ENCODE measurements at places on chromosomes 3 and 15. TPM values are rescaled to one million over a fixed set of nuclear protein-coding genes. Genes with fewer than 3 reads are reported as not detected.

The BFSP2 gene
- total RNA-seq = not detected

The ATP13A5 gene
- total RNA-seq = 0.04 TPM

- DNase-seq = no peak
These were observed 50.4 kb upstream of the CMSS1 start for GRCh38 chr3:99767291-99767690.

- DNase-seq = no peak
These were observed 3.2 kb downstream of the CHST2 start for GRCh38 chr3:143122608-143123352.

DNA sequence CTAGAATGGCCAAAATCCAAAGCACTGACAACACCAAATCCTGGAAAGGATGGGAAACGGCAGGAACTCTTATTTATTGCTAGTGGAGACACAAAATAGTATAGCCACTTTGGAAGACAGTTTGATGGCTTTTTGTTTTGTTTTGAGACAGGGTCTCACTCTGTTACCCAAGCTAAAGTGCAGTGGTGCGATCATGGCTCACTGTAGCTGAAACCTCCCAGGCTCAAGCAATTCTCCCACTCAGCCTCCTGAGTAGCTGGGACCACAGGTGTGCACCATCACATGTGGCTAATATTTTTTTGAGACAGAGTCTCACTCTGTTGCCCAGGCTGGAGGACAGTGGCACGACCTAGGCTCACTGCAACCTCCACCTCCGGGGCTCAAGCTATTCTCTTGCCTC lies 27.3 kb upstream of the GPR160 start:
- no peak for DNase-seq

DNA sequence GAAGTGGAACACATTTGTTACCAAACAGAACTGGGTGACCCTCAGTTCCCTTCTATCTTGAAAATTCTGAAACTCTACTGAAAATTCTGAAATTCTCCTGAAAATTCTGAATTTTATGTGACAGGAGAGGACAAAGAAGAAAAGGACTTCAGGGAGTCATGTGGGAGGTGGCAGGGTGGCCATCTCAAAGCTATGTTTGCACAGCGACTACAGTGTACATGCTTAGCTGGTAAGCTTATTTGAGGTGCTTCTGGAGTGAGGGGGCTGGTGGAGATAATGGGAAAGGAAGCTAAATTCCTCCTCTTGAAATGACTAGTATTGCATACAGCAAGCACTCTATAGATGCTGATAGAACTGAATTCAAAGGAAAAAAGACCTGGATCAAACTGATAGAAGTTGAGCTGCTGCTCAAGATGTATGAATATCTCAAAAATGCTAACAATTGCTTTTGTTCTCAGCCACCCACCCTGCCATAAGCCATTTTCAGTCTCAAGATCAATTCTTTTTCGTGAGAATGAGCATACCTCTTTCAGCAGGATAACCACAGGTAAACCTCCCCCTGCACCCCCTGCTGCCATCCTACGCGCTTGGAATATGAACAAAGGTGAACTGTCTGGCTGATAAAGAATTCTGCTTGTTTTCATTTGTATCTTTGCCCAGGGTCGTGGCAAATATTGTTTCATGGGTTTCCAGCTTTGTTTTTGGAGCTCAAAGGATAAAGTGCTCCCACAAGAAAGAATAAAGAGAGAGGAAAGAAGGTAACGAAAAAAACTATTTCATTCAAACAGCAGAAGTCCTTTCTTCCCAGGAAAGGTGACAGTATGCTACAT lies 16.6 kb upstream of the ARHGEF3 start:
- DNase-seq = no peak

The GOLGA6D gene
- not detected for total RNA-seq

DNA sequence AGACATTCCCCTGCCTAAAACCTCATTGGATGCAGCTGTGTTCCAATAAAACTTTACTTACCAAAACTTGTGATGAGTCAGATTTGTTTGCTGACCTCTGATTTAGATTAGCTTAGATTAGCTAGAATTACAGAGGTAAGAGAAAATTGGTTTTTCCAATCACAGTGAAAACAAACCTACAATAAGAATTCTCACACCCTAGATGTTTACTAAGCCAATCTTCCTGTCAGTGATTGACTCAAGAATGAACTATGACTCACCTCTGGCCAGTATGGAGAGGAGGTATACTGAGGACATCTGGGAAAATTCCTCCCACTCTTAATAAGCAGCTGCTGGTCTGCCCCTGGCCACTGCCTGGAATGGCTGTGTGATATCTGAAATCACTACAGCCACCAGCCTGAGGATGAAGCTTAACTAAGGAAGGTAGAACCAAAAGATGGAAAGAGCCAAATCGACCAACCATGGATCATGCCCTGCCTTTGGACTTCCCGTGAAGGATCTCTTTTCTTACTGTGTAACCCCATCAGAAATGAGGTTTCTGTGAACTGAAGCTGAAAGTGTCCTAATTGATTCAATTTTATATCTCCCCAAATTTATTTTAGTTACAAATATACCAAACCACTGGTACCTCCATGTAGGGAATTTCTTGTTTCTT lies 19.0 kb upstream of the GHSR start:
- peak; percentile 28 for DNase-seq

The SMARCC1 gene
- 32.7 TPM for total RNA-seq

DNA sequence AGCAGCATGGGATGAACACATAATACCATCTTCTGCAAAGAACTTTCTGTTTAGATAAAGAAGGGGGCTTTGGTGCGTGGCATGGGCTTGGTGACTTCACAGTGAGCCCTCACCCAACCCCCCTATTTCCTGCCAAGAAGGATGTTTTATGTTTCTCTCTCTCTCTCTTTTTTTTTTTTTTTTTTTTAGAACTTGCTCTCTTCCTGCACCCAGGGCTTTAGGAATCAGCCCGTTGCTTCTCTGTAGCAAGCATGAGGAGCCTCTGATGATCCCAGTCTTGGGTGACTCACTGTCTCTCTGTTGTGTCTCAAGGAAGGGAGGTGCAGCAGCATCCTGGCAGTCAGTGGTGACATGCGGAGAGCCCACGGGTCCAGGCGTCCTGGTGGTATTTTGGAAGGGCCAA lies 49.1 kb downstream of the CCK start:
- DNase-seq = no peak

GRCh38 chr15:72856549-72857040 lies 73.0 kb upstream of the ADPGK start:
- DNase-seq = no peak

GRCh38 chr3:24608701-24609390 lies 114.2 kb upstream of the THRB start:
- no peak for DNase-seq

The POLQ gene
- 5.4 TPM for total RNA-seq

GRCh38 chr3:171744158-171744741 lies 66.0 kb downstream of the PLD1 start:
- no peak for DNase-seq

DNA sequence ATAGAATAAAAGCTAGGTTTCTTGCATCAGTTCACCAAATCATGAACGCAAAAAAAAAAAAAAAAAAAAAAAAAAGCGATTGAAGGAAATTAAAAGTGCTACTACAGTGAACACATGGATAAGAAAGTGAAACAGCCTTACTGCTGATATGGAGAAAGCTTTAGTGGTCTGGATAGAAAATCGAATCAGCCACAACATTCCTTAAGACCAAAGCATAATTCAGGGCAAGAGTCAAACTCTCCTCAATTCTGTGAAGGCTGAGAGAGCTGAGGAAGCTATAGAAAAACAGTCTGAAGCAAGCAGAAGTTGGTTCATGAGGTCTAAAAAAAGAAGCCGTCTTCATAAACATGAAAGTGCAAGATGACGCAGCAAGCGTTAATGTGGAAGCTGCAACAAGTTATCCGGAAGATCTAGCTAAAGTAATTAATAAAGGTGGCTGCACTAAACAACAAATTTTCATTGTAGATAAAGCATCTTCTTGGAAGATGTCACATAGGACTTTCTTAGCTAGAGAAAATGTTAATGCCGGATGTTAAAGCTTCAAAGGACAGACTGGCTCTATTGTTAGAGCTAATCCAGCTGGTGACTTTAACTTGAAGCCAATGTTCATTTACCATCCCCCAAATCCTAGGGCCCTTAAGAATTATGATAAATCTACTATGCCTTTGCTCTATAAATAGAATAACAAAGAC lies 19.2 kb downstream of the P3H2 start:
- DNase-seq = peak; percentile 59

The TUSC7 gene
- total RNA-seq = not detected

DNA sequence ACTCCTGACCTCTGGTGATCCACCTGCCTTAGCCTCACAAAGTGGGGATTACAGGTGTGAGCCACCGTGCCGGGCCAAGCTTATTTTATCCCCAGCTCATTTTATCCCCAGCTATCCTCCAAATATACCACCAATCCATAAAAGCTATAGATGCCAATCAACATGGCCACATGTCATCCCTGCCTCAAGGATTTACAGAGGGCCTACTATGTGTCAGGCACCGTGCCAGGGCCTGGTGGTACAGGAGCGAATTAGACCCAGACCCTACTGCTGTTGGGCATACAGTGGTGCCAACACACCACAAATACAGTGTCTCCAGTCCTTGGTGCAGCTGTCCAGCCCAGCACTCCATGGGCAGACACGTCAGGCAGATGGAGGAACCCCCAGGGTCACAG lies 73.4 kb downstream of the SCN5A start:
- no peak for DNase-seq

The ARIH2 gene
- 82.2 TPM for total RNA-seq

The ASB14 gene
- not detected for total RNA-seq

GRCh38 chr3:144317961-144318360 lies 346.3 kb downstream of the DIPK2A start:
- no peak for DNase-seq

GRCh38 chr3:156274791-156275190 lies 154.4 kb downstream of the KCNAB1 start:
- no peak for DNase-seq

DNA sequence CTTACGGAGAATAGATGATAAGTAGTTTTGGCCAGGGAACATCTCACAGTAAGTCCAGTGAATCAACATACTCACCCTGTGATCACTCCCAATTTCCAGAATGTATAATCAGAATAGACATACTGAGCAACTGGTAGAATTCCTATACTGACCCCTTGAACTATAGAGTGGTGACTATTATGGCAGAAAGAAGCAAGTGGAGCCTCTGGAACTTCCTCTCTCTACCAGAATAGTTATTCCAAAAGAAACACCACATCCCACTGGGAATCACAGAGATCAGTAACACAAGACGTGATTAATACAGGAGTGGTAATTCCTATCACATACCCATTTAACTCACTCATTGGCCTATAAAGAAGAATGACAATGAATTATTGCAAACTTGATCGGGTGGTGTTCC lies 50.1 kb upstream of the TRIM42 start:
- DNase-seq = no peak
